ENCODE measurements at places on chromosomes 13 and 19.
A peak's percentile ranks its signal among the peaks of the same experiment; 100 is the strongest.

DNA sequence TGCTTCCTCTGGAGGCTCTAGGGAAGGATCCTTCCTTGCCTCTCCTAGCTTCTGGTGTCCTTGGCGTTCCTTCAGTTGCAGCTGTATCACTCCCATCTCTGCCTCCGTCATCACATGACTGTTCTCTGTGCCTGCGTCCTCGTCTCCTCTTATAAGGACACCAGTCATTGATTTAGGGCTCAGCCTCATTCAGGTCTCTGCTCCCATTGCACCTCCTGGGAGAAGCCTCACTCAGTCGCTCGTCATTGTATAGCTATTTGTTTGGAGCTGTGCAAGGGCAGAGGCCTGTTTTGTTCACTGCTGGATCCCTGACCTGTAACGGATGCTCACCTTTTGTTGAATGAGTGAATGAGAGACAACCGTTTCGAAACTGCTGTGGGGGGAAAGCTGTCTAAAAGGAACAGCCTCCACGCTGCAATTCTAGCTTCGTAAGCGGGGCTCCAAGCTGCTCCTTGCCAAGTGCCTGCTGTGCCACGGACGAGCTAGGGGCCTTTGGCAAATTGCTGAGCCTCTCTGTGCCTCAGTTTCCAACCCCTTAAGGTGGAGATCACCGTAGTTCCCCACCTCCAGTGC, 17.2 kb downstream of the BRSK1 start:
- DNase-seq = no peak

- no peak for DNase-seq
These were observed 10.8 kb downstream of the GYS1 start for GRCh38 chr19:48982280-48982679.

DNA sequence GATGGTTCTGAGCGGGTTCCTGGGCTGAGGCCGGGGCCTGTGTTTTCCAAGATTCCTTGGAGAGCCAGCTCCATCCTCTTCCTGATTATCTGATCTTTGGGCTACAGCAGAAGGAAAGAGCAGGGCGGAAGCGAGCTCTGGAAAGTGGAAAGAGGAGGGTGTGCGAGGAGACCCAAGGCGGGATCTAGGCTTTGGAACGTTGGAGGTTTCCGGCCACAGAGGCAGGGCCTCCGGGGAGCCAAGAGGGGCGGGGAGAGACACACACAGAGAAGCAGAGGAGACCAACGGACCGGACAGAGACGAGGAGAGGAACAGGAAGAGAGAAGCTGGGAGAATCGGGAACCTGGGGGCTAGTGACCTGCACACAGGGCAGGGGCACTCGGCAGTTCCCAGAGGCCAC, at the start of gene CLEC11A:
Gene CLEC11A (plus strand): TSS at position 296 of the 400 bp plus-strand sequence. CDS start 162 bp downstream, outside the sequence.
- no peak for DNase-seq

- DNase-seq = no peak
These were observed 181.9 kb upstream of the EDNRB start for GRCh38 chr13:78100486-78100885.

GRCh38 chr13:25699600-25699999, 327.8 kb downstream of the ATP8A2 start:
- DNase-seq = no peak

- DNase-seq = no peak
These were observed 256.9 kb downstream of the ZNF536 start for GRCh38 chr19:30629086-30629485.

GRCh38 chr13:37868691-37869505, 674 bp downstream of the TRPC4 start:
- DNase-seq = peak; percentile 20

GRCh38 chr13:37795326-37795725, 74.2 kb downstream of the TRPC4 start:
- DNase-seq = no peak

GRCh38 chr19:531753-532560, at the start of gene CDC34:
Gene CDC34, plus strand, starts transcription at chr19:531760. Its CDS starts 172 bp downstream, at chr19:531932.
- DNase-seq = no peak

DNA sequence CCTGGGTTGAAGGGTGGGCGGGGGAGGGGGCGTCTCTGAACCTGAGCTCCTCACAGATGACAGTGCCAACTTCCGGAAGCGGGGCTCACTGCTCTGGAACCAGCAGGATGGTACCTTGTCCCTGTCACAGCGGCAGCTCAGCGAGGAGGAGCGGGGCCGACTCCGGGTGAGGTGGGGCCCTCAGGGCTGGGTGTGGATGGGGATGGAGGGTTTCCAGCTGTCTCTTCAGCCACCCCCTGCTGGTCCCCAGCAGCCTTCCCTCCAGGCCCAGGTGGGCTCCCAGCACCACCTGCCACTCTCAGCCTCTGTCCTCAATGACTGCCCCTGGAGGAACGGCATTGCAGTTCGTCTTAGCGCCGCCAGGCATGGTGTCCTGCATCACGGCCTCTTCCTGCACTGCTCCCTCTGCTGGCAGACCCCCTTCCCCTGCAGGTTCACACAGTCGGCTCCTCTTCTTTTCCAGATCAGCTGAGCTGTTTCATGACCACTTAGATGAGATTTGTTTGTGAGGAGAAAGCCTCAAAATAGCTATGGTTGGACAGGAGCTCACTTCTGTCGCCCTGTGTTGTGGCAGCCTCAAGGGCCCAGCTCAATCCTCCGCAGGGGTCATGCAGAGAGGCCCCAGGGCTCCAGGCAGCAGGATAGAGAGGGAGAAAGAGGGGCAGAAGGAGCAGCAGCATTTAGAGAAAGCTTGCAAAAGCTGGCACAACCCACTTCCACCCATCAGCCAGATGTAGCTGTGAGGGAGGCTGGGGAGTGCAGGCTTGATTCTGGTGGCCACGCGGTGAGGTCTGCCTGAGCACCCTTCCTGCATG, 2.5 kb upstream of the GARIN5A start:
- DNase-seq = no peak

DNA sequence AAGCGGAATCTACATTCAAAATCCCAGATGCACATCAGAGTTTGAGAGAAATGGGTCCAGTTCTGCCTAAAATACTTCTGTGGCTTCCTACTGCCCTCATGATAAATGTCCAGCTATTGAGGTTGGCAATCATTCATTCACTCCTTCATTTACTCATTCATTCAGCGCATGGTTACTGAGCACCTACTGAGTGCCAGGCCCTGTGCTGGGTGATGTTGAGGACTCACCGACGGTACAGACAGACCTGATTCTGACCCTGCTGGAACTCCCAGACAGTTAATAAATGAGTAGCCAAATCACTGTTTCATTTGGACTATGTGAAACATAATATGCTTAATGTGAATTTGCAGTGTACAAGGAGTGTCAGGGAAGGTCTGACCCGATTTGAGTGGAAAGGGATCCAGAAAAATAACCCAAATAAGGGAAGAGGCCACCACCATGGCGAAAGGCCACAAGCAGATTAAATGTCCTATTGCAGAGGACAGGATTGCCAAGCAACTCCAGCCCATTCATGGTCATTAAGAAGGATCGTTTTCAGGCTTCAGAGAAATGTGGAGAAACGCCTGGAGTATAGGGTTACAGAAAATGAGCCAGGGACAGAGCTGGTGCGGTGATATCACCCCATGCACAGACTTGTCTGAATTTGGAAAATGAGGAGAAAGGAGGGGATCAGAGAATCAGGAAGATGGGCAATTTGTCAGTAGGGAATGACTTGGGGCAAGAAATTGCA, 20.5 kb downstream of the DYRK1B start:
- no peak for DNase-seq

DNA sequence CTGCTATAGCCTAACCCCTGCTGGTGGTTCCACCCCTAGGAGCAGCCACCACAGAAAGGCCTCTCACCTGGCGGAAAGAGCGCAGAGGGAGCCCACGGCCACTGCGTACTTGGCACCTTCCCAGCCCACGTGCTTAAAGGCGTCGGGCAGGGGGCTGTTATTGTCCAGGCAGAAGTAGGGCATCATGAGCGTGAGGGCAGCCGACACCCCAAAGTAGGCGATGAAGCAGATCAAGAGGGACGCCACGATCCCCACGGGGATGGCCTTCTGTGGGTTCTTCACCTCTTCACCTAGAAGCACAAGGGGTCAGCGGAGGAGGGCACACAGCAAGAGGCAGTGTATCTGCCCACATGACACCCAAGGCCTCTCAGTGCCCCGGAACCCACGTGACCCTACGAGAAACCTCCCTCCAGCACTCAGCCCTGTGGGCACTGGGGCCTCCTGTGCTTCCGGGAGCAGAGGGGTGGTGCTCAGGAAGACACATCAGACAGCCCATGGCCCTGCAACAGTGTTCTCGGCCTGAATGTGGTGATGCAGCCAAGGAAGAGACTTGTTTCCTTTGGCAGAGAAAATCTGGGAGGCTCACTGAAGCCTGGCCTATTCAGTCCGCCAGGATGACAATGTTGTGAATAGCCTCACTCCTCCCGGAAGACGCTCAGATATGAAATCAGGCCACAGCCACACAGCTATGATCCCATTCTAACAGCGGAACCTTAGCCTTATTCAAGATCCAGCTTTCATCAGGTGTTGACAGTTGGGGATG, 72.1 kb downstream of the SLC7A1 start:
- DNase-seq = no peak

DNA sequence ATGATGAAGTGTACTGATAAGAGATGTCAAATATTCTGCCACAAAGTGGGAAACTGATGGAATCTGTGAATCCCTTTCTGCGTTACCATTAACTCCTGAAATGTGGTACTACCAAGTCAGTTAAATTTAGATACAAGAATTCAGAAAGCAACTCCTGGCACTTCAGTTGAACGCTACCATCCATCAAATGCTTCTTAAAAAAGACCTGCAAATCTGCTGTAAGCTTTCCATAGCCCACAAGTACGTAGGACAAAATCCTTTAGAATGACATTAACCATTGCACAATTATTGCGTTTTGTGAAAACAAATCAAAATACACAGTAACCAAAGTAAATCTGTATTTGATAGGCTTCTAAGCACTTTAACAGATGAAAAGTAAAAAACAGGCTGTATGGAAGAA, 5.4 kb downstream of the SMAD9 start:
- DNase-seq = no peak

DNA sequence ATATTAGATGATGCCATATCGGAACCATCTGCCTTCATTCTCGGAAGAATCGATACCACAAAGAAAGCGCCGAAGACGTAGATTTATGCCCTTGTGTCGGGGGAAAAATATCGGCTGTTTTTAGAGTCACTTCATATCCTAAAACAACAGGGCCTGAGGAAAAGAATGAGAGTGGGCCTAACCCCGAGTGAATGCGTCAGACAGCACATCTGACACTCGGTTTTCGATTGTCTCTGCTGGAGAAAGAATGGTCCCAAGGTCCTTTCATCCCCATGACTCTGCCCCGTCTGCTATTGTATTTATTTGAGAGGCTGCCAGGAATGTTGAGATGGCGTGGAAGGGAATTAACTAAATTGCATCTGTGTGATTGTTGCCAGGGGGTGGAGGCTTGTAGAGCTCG, 46.1 kb downstream of the CHST8 start:
- no peak for DNase-seq

DNA sequence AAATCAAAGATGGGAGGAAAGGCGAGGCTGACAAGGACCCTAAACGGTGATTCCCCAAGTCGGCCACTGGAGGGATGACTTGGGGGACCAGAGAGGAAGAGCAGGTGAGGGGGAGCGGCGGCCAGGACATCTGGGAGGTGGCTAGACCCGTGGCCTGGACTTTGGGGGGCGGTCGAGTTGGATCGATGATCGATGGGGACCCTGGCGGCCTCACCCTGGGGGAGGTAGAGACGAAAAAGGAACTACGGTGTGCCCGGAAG, 7.7 kb upstream of the CIRBP start:
- DNase-seq = no peak

DNA sequence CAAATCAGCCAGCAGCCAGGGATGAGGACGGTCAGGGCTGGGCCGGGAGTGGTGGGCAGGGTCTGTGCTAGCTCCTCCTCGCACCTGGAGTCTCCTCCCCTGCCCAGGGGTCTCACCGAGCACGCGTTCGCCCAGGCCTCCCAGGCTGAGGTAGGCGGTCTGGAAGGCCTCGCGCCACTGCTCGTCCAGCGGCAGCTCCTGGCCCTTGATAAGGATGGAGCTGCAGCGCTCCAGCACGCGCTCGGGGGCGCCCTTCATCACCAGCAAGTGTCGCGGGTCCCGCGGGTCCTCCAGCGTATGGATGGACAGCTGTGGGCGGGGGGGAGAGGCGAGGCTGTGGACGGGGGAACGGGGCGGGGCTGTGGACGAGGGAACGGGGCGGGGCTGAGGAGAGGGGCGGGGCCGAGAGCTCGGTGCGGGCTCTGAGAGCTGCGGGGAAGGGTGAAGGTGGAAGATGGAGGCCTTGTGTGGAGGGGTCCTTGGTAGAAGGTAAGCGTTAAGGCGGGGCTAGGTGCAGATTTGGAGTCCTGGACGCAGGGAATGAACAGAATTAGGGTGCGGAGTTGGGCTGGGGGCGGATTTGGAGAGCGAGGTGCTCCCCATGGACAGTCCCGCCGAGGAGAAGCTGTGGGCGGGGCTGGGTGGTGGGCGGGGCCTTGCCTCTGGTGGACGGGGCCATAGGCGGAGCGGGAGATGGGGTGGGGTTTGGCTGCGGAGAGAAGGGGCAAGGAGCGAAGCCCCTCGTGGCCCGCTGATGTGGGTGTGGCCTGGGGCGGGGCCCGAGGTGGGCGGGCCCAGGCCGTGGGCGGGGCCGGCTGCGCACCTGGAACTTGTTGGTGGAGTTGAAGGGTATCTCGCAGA, 5.7 kb downstream of the ATP4A start:
- peak; percentile 73 for DNase-seq

- DNase-seq = no peak
These were observed 80.0 kb downstream of the NDFIP2 start for GRCh38 chr13:79560954-79561353.

- DNase-seq = no peak
These were observed 19.4 kb downstream of the LAIR2 start for GRCh38 chr19:54521860-54522513.

DNA sequence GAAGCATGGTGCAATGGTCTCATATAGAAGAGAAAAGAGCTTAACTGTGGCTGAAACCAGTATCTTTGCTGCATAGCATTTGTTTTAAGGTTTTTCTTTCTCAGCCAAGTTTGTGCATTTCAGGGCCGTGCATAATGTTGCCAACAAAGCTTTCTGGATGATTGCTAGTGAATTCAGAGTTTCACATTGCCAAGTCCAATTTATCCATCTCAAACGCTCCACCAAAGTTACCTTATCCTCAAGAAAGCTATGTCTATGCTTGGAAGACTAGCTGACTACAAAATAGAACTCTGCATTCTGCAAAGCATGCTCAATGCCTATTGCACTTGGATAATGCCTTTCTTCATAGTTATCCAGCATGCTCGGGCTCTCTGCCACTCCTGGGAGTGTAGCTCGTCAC, 535.8 kb upstream of the SGCG start:
- no peak for DNase-seq

DNA sequence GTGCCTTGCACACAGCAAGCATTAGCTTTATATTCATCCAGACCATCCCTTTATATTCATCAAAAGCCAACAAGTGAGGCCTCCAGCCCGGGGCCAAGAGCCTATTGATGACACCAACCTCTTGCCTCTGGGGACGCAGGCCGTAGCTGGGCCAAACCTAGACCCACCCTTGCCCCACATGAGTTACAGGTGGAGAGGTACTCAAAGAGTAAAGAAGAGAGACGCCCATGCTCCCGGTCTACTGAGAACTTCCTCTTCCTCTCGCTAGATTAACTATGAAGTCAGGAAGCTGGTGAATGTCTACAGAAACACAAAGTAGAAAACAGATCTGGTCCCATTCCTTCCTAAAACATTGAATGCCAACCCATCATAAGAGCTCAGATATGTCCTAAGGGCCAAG, 3.8 kb upstream of the MLNR start:
- DNase-seq = no peak

- no peak for DNase-seq
These were observed 1.5 kb upstream of the CIRBP start for GRCh38 chr19:1267477-1268225.
